Stimulated activated CD4-positive, alpha-beta T cell treated with anti-CD3 and anti-CD28 coated beads, Interleukin-15, amount 100 ng/mL, for 1 hour (primary cell): ENCODE measurements at places on chromosomes 2 and 18.

- DNase-seq, result no peak
Measured at GRCh38 chr18:23143815-23144261, 8.6 kb downstream of the CABLES1 start.

- no peak for DNase-seq
Measured at GRCh38 chr2:76268902-76269620, 558.3 kb upstream of the GCFC2 start.

DNA sequence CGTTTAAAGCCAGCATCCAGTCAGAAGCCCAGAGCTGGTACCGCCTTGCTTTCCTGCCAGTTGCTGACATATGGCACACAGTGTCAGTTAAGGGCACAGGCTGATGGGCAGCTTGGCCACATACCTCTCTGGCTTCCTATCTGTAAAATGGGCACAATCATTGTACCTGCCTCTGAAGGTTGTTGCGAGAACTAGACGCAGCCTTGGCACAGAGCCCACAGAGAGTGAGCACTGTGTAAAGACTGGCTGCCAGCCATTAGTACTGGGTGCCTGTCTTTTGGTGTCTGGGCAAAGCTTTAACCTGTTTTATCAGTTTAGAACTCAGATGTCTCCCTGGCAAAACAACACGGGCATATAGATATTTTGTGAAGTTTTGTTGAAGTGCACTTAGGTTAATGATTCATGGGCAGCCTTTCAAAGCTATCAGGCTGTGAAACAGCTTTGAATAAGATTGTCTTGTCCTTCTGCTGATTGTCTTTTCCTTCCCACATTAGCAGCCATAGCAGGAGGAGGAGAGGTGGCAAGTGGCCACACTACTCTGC is 269.5 kb downstream of the NEDD4L start:
- no peak for DNase-seq

DNA sequence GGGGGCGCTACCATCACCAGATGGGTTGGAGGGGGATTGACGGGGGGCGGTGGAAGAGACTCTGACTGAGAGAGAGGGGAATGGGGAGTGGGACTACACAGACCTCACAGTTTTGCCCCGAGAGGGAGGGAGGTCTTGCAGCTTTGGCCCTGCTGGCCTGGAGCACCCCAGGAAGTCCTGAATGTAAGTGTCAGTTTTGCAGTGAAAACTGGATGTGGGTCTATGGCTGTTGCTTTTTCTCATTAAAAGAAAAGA is 2.4 kb downstream of the TCF7L1 start:
- DNase-seq, result no peak

DNA sequence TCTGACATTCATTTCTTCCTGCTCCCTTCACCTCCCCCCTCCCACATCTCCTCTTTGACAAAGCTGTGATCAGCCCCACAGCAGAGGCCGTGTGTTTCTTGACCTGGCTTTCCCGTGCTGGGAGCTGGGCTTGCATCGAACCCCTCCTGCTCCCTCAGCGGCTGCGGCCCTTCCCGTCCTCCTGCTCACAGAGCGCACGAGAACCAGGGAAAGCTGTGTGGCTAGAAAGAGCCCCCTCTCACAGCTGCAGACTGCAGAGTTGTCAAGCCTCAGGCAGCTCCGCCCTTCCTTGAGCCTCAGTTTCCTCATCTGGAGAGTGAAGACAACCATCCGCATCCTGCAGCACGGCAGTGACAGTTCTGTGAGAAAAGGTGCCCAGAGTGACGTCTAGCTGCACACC is 65.7 kb upstream of the GLI2 start:
- DNase-seq, result no peak

- DNase-seq, result no peak
Measured at GRCh38 chr2:175832866-175833265, 169.2 kb downstream of the LNPK start.
